B cell (primary cell): ENCODE measurements at places on chromosomes 12 and 14.

- DNase-seq = no peak
Measured at GRCh38 chr12:56197921-56198635, 8.8 kb upstream of the SMARCC2 start.

DNA sequence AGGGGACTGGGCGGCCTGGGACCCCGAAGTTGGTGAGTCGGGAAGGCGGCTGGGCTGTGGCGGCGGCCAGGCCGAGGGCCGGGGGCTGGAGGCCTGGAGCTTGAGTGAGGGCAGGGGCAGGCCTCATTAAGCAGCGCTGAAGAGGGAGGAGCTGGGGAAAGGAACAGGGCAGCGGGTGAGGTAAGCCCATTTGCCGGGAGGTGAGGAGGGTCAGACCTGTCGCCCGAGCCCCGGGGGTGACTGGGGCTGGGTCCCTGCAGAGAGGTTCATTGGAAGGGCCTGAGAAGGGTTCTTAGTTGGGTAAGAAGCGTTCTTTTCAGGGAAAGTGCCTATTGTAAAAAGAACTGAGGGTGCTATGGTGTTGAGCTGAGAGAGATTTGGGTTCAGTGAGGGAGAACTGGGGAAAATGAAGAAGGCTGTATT, 441 bp downstream of the RAB5B start:
- DNase-seq = no peak

DNA sequence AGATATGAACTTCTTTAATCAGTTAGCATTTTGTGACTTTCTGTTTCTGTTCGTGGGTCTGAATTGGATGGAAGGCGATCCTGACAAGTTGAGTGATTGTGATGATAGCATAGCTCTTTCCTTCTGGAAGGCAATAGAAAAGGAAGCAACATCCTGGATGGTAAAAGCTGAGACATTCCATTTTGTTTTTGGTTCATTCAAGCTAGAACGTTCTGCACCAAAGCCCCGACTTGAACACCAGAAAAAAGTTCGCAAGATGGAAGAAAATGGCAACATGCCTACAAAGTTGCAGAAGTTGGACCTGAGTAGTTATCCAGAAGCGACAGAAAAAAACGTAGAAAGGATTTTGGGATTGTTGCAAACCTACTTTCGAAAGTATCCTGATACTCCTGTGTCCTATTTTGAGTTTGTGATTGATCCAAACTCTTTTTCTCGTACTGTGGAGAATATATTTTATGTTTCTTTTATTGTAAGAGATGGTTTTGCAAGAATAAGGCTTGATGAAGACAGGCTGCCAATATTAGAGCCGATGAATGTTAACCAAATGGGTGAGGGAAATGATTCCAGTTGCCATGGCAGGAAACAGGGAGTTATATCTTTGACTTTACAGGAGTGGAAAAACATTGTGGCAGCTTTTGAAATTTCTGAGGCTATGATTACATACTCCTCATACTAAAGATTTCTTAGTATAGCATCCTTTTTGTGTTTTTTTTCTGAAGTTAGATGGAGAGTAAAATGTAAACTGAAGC, 896 bp downstream of the EID3 start:
- no peak for DNase-seq

- peak; percentile 63 for DNase-seq
Measured at GRCh38 chr14:95664546-95664945, 21.7 kb upstream of the TCL1B start.

GRCh38 chr12:96078231-96079135, 43.1 kb upstream of the LTA4H start:
- no peak for DNase-seq

DNA sequence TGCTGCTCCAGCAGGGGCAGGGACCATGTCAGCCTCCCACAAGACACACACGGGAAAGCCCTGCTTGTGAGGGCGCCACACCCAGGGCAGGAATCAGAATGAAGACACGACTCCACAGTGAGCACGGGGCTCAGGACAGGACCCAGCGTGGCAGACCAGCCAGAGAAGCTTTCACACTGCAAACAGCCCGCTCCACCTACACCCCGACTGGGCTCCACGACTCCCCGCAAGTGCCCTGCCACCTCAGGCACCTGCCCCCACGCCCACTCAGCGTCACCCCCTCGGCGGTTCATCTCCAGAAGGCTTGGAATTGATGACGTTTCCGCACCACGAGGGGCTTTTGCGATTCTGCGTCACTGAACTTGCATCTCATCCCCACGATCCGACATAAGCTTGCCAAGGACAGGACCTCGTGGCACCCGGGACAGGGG, 91.1 kb downstream of the FBXL14 start:
- DNase-seq = no peak

DNA sequence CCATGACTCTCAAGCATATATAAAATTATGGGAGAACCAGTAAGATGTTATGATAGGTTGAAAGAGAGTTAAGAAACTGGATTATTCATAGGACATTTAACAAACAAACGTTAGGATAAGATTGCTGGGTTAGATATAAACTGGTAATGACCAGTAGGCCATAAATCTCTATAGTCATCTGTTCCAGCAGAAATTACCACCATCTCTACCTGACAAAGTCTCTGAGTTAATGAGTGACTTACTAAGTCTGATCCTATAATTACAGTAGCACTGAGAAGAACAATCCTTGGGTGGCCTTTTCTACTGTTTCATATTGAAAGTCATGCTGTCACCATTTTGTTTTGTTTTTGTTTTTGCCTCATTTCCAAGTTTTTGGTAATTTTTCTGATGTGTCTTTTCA, 136.9 kb upstream of the CNOT2 start:
- no peak for DNase-seq

DNA sequence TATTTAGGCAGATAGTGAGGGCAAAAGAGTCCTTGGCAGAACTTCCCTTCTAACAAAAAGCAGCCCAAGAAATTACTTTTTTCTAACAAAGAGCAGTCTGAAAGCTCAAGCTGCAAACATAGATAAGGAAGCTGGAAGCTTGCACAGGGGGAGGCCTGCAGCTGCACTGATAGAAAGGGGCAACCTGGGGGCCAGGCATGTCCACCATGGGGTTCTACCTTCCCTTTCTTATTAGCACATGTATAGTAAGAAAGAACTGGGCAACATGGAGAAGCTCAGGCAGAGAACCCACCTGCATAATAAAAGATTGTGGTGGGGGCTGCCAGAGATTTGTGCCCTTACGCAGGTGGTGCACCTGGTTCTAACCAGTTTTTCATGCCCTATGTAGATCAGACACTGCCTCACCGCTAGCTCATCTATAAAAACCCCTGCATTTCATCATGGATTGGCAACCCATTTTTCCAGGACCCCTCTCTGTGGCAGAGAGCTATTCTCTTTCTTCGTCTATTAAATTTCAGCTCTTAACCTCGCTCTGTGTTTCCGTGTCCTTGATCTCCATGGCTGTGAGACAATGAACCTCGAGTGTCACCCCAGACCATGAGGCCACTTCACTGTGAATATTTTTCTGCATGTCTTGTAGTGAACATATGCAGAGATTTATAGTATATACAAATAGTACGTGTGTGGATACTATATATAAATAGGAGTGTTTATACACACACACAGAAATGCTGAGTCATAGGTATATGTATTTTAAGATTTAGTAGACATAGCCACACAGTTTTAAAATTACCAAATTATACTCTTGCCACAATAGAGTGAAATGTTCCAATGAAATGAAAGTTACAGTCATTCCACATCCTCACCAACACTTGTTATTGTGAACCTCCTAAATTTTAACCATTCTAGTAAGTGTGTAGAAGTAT, 53.0 kb downstream of the PEX5 start:
- DNase-seq = no peak

- no peak for DNase-seq
Measured at GRCh38 chr12:34372003-34372402, 349.7 kb downstream of the ALG10 start.

GRCh38 chr12:125690841-125691240, 625.6 kb downstream of the AACS start:
- no peak for DNase-seq

DNA sequence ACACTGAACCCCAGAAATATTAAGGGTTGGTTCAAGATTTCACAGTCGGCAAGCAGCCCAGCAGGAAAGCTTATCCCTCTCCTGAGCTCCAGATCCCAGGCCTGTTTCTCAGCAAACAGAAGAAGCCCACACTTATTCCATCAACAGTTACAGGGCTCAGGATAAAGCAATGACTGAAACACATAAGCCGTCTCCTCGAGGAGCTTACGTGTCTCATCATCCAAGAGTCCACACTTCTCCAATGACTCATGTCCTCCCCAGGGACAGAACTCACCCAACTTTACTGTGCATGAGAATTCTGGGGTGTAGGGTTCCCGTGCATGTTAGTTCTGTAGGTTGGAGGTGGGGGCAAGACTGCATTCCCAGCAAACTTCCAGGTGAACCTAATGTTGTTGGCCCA, 31.2 kb downstream of the GSC start:
- no peak for DNase-seq

- DNase-seq = no peak
Measured at GRCh38 chr12:2290516-2291065, 237.8 kb downstream of the CACNA1C start.

DNA sequence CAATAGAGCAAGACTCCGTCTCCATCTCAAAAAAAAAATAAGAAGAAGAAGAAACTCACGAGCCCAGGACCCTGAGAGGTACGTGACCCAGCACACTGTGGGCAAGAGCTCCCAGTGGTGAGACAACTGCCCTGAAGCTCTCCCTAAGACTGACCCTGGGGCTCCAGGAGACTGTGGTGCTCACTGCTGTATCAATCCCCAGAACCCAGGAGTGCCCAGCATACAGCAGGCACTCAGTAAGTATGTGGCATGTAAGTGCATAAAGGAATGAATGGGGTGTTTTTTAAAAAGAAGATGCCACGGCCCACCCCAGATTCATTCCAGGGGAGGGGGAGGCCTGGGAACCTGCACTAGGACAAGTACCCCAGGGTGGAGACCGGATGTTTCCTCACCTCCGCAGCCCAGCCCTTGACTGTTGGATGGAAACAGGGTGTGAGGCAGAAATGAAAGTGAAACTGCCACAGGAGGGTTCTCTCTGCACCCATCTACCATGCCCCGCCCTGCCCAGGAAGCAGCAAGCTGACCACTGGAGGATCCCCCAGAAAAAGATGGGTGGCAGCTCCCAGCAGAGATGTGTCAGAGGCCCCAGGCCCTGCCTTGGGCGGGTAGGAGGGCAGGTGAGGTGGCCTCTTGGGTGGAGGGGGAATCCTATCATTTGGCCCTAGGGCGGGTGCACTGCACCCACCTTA, 12.2 kb downstream of the ITPK1 start:
- DNase-seq = peak; percentile 66

DNA sequence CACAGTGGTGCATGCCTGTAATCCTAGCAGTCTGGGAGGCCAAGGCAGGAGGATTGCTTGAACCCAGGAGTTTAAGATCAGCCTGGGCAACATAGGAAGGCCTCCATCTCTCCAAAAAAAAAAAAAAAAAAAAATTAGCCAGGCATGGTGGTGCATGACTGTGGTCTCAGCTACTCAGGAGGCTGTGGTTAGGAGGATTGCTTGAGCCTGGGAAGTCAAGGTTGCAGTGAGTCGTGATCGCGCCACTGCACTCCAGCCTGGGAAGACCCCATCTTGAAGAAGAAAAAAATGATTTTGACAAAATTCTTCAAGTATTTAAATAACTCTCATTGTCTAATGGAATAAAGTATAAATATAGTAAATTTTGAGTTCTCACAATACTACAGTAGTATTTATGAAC, 219.2 kb upstream of the SSTR1 start:
- no peak for DNase-seq

GRCh38 chr12:28253161-28253641, 62.9 kb downstream of the CCDC91 start:
- peak; percentile 16 for DNase-seq

- peak; percentile 10 for DNase-seq
Measured at GRCh38 chr12:111353603-111354295, 15.1 kb downstream of the PHETA1 start.

DNA sequence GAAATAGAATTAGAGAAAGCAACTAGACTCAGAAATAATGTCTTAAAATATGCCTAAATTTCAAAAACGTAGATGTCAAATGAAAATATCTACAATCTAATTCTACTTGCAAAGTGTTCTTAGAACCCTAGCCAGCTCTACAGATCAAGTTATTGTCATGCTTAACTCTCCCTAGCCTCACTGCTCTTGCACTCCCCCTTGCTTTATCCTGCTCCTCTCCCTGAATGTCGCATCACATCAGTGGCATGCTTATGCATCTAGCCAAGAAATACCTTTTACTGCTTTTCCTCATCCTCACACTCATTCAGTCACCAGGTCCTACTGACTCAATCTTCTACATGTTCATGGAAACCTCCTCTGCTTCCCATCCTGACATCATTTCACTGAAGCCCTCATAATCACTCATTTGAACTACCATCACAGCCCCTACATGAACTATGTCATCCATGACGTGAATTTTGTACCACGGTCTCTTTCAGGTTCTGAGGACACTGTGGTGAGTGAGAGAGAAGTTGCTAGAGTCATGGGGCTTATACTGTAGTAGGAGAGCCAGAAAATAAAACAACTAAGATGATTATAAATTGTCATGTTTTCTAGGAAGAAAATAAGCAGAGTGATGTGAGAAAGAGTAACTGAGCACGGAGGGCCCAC, 22.6 kb upstream of the CRACR2A start:
- no peak for DNase-seq

DNA sequence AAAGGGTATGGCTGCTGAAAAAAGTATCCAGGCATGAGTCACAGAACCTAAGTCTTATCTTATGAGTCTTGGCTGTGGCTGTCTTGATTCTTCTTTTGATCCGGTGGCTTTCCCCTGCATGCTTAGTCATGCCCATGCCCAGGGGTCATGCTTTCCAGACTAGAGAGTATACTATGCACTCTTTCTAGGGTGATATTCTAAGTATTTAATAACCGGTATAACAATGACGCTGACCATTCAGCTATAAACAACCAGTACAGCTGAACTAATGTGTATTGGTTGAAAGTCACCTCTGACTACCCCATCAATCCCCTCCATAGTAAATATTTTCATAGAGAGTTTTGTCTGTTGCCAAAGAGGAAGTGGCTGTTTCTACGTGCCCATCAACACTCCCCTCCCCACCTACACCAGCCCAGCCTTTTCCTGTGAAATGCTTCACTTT, 34.7 kb upstream of the NRXN3 start:
- DNase-seq = no peak
